ENCODE measurements at places on chromosomes 12 and 14. TPM values are rescaled to one million over a fixed set of nuclear protein-coding genes. Genes with fewer than 3 reads are reported as not detected.

The KLRC3 gene
- 0.27 TPM for total RNA-seq

The RD3L gene
- not detected for total RNA-seq

The CRACR2A gene
- total RNA-seq = 1.2 TPM

The SERPINA3 gene
- total RNA-seq = 11.2 TPM

The CIPC gene
- total RNA-seq = 8.6 TPM

The PPP4R3A gene
- total RNA-seq = 59.6 TPM

All from A549 treated with CORT108297 at 1 μM for 4 hours (cell line).